Camera-type eye (tissue), 1 donor: ENCODE measurements at places on chromosomes 1 and 21. TPM values are rescaled to one million over a fixed set of nuclear protein-coding genes. Genes with fewer than 3 reads are reported as not detected.

LCE2B gene
- not detected for total RNA-seq

GPATCH4 gene
- total RNA-seq: 7.3 TPM

GSTM1 gene
- not detected for total RNA-seq

ZYG11A gene
- 0.38 TPM for total RNA-seq

GPR37L1 gene
- total RNA-seq: 0.88 TPM

ASCL5 gene
- total RNA-seq: not detected

BEST4 gene
- not detected for total RNA-seq

SPRR2B gene
- not detected for total RNA-seq

C1orf210 gene
- 0.44 TPM for total RNA-seq

EVA1C gene
- 6.5 TPM for total RNA-seq

CFAP107 gene
- total RNA-seq: not detected

PRAMEF14 gene
- not detected for total RNA-seq

SNX27 gene
- 72.8 TPM for total RNA-seq

NCMAP gene
- 2.1 TPM for total RNA-seq

GCSAML gene
- 0.82 TPM for total RNA-seq

LAMC1 gene
- 207 TPM for total RNA-seq

BSND gene
- total RNA-seq: not detected

ELAPOR1 gene
- total RNA-seq: 7.4 TPM

S1PR1 gene
- total RNA-seq: 34.5 TPM

EFNA1 gene
- 26.9 TPM for total RNA-seq
